ENCODE measurements at places on chromosomes 5 and 9.

DNA sequence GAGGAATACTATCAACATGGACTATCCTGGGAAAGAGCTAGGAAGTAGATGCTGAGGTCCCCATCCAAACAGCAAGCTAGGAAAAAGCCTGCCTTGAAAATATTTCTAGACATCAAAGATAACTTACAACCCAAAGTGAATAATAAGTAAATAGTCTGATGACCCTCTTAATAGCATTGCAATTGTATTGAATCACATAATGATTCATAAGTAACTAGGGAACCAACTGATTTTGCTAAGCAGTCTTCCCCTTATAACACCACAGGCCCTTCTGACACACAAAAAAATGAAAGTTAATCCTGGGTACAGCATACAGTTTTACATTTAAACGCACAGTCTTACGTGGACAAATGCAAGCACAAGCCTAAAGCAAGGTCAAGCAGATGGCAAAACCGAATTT, 199.3 kb downstream of the RFK start:
- no peak for DNase-seq

- DNase-seq = no peak
These were observed 20.4 kb downstream of the UHRF2 start for GRCh38 chr9:6433410-6433809.

DNA sequence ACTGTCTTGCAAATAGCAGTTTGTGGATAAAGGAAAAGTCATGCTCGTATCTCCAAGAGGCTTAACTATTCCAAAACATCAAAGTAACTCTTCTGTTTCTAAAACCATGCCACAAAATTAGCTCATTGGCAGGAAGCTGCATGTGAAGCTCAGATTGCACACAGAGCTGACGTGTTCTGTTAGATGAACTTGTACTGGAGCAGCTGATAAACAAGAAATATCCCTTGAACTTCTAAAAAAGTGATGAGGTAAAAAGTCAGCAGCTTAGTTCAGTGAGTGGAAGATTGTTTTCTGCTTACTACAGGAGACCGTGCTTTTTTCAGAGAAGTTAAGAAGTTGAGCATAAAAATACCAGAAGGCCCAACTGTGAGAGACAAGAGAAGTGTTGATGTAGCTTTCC, 113.2 kb downstream of the SLC12A2 start:
- DNase-seq = no peak

DNA sequence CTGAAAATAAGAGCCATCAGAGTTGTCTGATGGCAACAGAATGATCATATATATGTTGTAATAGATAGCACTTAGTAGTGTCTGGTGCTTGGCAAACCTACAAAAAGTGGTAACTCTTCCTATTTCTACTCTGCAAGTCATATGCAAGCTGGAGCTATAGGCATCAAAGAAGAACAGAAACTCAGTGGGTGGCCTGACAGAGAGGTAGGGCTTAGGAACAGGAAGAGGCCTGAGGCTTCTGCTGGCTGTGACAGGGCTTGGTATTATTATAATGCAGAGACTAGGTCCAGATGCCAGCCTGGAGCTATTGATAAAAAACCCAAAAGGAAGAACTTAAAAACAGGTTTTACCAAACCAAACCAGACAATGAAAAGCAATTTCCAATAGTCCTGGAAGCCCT, 4.4 kb upstream of the DIAPH1 start:
- no peak for DNase-seq

GRCh38 chr5:174514983-174515394, 209.4 kb upstream of the MSX2 start:
- no peak for DNase-seq

DNA sequence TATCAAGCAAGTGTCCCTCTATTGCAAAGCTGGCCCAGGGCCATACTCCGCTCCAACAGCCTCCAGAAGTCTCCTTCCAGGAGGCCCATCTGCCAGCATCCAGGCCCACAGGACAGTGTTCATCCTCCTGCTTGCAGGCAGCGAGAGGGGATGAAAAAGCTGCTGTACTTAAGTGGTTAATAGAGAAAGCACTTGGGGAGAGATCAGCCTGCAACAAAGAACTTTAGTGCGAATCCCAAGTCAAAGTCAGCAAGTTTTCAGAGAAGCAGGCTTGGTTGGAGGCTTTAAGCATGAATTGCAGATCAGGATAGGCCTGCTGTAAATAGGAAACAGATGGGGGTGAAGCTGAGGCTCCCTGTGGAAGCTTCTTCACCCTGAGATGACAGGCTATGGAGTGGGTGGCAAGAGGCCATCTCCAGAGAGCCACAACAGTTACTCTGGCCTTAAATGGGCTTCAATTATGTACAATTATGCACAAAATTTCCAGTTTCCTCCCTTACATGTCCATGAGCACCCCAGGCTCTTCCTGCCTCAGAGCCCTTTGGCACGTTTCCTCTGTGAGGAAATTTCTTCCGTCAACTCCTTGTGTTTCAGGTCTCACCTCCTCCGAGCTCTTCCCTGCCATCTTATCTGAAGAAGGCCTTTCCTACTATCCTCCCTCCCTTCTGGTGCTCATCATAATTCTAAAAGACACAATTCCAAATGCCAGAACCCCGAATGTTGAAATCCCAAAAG, 98.0 kb upstream of the NR3C1 start:
- no peak for DNase-seq

DNA sequence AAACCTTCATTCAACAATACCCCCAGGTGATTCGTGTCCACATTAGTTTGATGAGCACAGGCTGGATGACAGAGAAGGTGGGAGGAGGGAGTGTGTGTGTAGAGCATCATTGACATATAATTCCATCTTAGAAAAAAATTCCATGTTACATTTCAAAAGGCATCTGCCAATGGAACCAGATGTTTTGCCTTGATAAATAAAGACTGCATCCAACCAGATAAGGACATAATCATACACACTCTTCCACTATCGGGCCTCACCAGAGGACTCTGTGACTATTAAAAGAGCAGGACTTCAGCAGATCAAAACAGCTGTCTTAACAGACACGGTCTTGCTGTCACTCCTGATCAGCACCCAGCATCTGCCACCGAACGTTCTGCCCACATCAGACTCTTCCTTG, 96.4 kb upstream of the SPIN1 start:
- no peak for DNase-seq

DNA sequence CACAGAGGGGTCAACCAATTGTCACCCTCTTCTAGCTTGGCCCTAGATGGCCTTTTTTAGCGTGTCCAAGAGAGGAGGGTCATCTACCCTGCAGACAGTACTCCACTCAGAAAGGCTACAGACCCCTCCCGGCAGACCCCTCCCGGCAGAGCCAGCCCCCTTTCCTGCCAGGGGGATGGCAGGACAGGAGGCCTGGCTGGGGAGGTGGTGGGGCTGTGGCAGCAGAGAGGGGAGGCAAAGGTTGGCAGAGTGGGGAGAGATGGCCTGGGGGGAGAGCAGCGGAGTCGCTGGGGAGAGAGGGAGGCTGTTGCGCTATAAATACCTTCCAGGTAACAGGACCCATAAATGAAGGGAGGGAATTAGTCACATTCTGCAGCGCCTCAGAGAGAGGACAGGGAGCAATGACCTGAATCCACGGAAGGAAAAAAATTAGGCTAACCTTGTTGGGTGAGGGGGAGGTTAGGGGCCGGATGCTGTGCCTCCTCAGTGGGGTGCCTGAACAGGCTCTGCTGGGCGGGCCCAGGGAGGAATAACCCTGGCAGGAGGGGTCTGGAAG, 32.9 kb upstream of the PSD2 start:
- no peak for DNase-seq

DNA sequence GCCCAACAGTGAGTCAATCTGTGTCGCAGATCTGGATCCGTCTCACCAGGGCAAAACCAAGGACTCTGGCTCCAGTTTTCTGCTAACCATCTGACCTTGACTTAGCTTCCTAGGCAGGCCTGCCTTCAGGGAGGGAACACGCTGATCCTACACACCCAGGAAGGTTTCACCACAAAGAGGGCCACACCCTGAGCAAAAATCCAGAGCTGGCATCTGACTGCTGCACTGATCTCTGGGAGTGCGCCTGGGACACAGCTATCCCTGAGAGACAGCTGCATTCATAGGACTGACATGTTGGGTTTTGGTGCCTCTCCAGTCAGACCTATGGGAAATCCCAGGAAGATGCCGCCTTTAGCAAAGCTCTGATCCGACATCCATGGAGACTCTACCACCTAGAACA, 47.5 kb downstream of the CDK5RAP2 start:
- no peak for DNase-seq

- DNase-seq = no peak
These were observed 960 bp downstream of the NR2F1 start for GRCh38 chr5:93583768-93584595.

GRCh38 chr5:80318212-80318611, 1.6 kb upstream of the SPZ1 start:
- no peak for DNase-seq

DNA sequence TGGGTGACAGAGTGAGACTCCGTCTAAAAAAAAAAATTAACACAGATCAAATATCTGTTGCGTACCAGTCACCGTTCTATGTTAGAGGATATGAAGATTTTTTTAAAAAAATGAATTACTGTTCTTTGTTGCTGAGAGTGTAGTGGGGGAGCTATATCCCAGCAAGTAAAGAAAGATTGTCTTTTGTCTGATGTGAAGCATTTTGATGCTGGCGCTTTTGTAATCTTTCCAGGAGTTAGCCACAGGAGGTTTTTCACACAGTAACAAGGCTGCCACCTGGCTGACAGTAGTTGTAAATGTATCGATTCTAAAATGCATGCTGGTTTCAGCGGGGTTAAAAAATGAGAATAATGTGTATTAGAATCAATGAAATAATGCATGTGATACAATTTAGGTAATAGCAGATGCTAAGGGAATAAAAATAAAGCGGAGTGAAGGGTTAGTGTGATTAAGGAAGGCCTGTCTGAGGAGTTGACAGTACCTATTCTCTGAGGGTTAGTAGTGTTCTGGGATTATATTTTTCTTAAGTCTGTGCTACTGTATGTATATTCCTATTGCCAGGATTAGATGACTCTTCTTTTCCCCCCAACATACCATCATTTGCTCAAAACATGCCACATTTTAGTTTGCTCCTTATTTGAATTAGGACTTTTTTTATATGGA, 3.4 kb downstream of the LMNB1 start:
- DNase-seq = peak; percentile 50

- no peak for DNase-seq
These were observed 90.0 kb downstream of the RMI1 start for GRCh38 chr9:84070590-84070989.

GRCh38 chr9:114691046-114691955, 9.3 kb upstream of the TEX48 start:
- peak; percentile 67 for DNase-seq

DNA sequence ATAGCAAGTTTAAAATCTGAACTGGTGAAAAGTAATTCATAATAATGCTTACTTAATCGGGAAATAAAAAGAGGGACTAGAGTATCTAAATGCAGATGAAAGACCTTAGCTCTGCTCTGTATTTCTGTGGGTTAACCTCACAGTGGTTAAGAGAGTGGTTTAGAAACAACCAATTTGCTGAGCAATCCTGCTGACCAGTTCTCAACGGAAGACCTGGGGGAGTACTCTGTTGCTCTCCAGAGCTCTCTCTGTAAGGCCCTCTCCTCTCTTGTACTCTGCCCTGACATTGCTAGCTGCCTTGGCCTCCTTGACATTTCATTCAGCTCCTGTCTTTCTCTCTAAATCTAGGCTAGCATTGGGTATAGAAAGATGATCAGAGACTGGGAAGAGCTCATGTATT, 1186.6 kb upstream of the SEMA6A start:
- no peak for DNase-seq

DNA sequence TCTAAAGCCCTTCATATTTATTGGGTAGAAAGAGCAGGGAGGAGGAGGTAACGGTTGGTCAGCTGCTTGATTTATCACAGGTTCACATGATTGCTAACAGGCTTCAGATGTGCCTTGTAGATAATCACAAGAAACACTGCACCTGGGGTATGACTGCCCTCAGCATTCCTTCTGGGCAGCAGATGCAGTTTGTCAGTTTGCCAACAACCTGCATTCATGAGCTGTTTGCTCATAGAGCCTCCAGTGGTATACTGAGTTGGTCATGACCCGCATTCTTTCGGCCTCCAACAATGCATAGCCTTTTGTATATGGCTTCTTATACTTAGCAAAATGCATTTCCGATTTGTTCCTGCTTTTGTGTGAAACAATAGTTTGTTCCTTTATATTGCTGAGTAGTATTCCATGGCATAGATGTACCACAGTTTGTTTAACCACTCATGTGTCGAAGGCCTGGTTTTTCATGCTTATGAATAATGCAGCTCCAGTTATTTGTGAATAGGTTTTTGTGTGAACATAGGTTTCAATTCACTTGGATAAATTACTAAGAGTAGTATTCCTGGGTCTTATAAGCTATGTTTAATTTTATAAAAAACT, 83.6 kb downstream of the ARHGEF28 start:
- DNase-seq = no peak

- DNase-seq = no peak
These were observed 25.4 kb downstream of the OGN start for GRCh38 chr9:92378865-92379560.

DNA sequence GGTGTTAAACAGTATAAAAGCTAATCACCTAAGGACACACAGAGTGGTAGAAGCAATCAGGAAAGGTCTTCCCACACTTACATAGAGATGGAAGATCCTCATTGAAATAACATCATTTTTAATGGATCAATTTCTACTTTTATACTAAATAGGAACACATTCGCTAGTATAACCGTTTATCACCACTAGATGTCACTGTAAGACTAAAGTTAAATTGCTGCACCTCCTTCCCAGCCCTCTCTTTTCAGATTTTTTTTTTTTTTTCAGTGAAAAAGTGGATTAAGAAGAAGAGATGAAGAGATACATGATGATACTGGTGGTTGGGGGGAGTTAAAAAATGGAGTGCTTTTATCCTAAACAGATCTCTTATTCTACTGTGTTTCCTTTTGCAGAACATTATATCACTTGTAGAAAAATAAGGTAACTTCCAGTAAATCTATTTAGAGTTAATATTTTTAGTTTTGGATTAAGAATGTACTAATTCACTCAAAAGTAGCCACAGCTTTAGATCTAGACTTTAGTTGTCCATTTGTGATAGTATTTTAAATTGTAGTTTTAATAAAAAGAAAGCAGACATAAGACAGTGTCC, 116.9 kb upstream of the ARRDC3 start:
- DNase-seq = no peak

DNA sequence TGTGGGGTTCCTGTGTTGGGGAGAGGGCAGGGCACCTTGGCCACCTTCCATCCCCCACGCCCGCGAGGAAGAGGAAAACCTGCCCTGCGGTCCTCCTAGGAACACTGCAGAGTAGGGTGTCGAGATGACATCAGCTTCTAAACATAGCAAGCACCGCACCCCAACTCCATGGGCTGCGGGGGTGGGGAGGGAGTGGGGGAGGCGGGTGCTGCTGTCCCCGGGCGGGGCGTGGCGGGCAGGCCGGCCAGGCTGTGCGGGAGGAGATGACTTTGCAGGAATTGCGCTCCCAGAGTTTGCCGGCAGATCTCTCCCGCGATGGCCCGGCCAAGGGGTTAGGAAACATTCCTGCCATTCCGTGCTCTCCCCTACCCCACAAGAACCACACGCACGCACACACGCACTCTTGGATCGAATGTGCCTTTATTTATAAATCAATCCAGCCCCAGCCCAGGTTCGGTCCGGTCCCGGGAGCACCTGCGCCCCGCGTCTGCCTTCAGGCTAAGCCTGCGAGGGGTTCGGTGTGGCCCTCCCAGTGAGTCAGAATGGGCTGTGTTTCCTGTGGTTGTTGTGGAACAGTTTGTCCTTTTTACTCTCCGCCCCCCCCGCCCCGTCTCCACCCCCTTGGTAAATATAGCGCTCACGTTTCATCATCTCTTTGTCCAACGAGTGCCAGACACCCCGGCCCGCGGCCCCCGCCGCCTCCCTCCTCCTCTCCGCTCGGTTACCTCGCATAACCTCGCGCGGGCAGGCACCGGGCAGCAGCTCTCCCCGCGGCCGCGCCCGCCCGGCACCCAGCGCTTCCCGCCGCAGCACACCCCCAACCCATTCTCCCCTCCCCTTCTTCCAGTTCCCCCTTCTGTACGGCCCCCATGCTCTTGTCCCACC, 5.3 kb upstream of the KLF9 start:
- peak; percentile 77 for DNase-seq

All from activated naive CD4-positive, alpha-beta T cell treated with anti-CD3 and anti-CD28 coated beads, Interleukin-2, amount 50 U/mL, for 72 hours (primary cell).